Naive thymus-derived CD8-positive, alpha-beta T cell (primary cell): ENCODE measurements at places on chromosomes 12 and 14. TPM values are rescaled to one million over a fixed set of nuclear protein-coding genes. Genes with fewer than 3 reads are reported as not detected.

DNA sequence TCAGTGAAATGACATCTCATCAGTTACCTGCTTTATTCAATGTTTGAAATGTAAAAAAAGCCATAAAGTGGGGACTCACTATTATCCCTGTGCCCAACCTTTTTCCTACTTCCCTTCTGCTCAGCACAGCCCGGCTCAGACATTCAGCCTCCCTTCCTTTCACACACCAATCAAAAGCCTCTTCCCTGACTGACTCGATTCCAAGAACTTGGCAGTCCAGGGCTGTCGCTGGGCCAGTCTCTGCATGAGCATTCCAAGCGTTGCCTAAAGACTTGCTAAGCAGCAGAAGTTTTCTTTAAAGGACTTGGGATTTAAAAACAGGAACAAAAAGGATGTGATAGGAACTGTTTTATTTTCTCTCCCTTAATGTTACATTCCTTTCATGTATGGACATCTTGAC, 22.7 kb downstream of the ITPR2 start:
- DNase-seq: no peak

DNA sequence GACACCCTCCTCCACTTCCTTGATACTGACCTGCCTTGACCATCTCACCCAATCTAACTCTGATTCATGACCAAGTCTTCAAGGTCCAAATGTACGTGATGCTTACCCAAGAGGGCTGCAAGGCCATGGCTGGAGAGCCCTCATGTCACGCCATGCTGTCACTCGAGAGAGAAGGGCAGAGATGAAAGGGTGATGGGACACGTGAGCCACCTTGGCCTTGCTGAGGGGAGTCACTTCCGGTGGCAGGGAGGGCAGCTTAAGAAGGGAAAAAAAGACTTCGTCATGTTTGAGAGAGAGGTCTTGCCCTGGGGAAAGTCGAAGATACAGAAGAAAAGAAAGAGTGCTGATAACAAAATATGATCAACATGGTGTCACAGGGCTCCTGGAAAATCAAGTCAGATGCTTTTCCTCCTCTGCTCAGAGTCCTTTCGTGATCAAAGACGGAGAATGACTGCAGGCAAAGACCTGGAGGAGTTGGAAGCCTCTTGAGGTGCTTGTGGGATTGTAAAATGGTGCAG, 3.3 kb upstream of the SCARB1 start:
- DNase-seq: no peak

DNA sequence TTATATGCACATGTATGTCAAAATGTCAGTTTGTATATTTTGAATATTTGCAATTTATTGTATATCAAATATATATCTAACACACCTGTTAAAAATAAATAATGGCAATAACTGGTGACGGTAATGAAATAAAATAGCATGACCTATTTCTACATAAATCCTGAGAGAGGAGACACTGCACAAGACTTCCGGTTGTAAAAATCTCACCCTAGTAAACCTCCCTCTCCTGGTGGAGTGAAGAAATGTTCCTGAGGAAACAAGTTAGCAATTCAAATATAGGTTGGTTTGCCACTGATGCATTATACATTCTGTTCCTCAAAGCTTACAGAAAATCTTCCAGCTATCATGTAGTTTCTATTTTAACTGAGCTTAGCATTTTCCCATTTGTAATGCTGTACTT, 166.1 kb upstream of the SYT10 start:
- DNase-seq: no peak

DNA sequence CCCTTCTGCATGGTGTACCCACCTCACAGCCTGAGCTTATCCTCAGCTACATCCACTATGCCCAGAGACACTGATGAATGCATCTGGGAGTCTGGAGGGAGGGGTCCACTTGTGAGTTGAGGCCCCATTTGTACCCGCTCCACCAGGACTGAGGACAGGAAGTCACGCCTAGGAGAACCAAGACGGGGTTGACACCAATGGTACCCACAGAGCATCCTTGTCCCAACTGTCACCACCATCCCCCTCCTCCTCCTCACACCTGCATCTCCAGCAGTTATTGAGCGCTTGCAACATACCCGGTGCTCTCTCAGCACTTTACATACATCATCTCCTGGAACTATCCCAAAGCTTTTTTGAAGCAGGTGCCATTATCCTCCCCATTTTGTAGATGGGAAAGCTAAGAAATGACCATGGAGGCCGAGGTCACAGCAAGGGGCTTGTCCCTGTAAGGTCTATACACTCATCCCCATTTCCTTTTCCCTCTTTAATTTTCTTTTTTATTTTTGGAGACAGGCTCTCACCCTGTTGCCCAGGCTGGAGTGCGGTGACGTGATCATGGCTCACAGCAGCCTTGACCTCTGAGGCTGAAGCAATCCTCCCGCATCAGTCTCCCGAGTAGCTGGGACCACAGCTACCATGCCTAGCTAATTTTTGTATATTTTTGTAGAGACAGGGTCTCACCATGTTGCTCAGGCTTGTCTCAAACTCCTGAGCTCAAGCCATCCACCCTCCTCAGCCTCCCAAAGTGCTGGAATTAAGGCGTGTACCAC, 31.7 kb downstream of the DGLUCY start:
- no peak for DNase-seq

- peak; percentile 17 for DNase-seq
Measured at GRCh38 chr14:72518809-72519377, 375.0 kb downstream of the DPF3 start.

GRCh38 chr14:27384124-27384523, 786.3 kb upstream of the NOVA1 start:
- DNase-seq: no peak

DNA sequence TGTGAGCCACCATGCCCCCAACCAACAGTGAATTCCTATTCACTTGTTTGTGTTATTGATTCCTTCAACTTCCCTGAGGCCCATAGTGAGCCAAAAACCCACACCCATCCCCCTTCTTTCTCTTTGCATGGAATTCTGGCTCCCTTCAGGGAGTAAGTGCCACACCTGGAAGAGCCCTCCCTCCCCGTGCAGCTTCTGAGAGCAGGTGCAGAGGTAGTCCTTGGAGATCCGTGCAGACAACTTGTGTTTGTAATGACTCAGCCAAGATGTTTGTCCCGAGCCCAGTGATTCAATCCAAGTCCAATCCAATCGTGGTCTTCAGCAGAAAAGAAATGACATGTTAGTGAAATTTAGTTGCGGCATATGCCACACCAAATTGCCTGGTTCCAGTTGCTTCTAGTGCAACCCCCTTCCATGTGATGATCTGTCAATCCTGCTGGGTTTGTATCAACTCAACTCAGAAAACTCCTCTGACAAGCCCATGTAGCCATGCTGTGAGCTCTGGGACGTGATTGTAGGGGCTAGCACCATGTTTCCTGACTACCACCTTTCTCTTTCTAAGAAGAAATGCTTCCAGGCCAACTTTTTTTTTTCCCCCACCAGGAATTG, 27.5 kb downstream of the GPRC5A start:
- no peak for DNase-seq

DNA sequence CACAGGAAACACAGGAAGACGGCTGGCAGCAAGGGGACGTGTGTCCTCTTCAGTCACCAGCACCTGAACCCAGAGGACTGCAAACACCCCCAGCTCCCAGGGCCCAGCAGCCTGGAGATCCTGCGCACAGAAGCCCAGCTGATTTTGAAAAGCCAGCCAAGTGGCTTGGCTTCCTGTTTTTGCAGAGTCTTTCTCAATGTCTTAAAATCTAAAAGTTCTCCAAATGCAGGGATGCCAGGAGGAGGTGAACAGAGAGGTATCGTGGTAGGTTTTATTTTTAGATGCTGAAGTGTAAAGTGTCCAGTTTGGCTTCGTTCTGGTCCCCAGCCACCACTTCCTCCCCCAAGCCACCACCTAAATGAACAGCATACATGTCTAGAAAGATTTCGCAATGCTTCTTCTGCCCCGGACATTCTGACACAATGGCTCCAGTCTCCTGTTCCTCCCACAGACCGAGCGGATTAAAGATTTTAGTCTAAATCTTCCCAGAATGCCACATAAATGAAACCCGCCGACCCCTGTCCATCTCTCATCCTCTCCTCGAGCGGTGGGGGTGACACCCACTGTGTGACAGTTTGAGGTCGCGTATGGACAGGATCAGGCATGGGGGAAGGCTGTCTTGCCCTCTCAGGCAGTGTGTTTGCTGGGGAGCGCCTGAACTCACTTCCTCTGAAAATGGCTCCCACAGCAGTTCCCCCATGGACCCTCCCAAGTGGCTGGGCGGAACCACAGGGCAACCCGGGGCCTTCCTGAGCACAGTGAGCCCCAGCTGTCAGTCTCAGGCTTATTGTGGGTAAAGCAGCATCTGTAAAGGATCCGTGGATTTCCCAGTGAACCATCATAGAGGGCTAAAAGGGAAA, 41.6 kb downstream of the ITPK1 start:
- no peak for DNase-seq

GRCh38 chr12:19095756-19096480, 33.6 kb upstream of the PLEKHA5 start:
- no peak for DNase-seq

- no peak for DNase-seq
Measured at GRCh38 chr14:30210630-30211029, 283.0 kb upstream of the PRKD1 start.

DNA sequence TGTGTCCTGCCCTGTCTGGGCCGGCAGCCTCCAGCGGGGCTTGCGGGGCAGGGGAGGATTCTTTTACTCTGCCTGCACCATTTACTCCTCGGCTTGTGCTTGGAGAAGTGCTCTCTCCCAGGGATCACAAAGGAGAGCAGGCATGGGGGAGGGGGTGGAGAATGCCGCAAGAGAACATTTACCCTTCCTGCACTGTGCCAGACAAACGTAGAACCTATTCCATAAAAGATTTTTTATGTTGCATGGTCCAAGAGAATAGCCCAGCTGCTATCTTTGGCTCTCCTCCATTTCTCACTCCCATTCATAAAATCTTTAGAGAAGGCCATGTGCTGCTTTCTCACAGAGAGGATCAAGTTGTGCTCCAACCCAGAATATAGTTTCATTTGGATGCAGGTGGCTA, 159.4 kb downstream of the SPTSSA start:
- no peak for DNase-seq

DNA sequence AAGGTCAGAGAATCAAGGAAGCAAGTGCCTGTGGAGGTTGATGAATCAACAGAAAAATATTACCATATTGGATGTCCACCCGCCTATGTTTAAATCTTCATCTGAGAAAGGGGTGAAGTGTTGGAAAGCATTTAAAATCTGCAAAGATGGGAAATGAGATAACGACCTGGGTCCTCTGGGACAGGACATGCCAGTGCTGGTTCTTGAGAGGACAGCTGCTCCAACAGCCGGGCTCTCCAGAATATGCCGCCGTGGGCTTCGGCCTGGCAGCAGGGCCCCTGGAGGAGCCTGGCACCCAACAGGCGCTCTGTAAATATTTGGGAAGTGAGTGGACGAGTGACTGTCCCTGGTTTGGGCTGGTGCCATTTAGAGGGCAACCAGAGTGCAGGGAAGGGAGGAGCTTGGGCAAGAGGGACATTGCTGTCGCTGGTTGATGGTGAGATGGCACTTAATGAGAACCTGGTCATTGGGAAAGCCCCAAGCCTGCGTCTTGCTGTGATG, 129.9 kb downstream of the KCNA5 start:
- DNase-seq: no peak

GRCh38 chr14:68840454-68840853, 47.6 kb upstream of the ZFP36L1 start:
- DNase-seq: no peak

GRCh38 chr12:46661110-46661845, 164.5 kb downstream of the SLC38A4 start:
- peak; percentile 18 for DNase-seq

The OR4K1 gene
- total RNA-seq: not detected

The ETV6 gene
- total RNA-seq: 13.0 TPM

The DGLUCY gene
- 83.5 TPM for total RNA-seq

The ASCL1 gene
- not detected for total RNA-seq
